Midbrain (tissue), 1 donor: ENCODE measurements at places on chromosomes 4 and X.

GRCh38 chrX:139112432-139112831 lies 400.9 kb upstream of the FGF13 start:
- no peak for DNase-seq

DNA sequence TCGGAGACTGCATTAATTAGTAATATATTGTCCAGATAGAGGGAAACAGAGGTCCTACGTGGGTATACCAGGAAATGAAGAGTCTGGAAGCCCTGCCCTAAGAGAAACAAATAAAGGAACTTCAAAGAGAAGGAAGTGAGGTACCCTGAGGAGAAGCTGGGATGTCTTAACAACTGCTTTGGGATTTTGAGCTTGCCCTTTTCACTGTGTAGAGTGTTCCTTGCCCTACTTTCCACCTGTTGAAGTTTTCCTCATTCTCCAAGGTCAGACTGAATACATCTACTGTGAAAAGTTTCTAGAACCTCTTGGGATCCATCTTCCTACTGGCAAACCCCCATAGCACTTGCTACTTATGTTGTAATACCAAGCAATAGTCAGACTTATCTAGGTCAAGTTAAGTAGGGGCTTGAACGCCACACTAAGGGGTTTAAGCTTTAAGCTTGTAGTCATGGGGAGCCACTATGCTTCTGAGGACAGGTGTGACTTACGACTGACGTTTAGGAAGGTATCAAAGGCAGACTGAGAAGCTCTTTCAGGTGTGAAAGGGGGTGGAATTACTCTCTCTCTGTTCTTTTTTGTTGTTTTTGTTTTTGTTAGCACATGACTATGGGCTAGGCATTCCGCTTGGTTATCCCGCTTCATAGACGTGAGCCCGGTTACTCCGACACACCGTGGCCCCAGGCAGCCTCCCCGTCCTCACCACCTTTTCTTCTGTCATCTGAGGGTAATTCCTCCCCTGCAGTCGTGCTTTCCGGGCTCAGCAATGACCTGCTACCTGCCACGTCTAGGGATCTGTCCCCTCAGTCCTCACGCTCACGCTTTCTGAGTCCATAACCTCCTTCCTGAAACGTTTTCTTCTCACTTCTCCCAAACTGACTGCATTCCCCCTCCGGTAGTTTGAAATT lies 959 bp upstream of the REST start:
- DNase-seq = no peak

DNA sequence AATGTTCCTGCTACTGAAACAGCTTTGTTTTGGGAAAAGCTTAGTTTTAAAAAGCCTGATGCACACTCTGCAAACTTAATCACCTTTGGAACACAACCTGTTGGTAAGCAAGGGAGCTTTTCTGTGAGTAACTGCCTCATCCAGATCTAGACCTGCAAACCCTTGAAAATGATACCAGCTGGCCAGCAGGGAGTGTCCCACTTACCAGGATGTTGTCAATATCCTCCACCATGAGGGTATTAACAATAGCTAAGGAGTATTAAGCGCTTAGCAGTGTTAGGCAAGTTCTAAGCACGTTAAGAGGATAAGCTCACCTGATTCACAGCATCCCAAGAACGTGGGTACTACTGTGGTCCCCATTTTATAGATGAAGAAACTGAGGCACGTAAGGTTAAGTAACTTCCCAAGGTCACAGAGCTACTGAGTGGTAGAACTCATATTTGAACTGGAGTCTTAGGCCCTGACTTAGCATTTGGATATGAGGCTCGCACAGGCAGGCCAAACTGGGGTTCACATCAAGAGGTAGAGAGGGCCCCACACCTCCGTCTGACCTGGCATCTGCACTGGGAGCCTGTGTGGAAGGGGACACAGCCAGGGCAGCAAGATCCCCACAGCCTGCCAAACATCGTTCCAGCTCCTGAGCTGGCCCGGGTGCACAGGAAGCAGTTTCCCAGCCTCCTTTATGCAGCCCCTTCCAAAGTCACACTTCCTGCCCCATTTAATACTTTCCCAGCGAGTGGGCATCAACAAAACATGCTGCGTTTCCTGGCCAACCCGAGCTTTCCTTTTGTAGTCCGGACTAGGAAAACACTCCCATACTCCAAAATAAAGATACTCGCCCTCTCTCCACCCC lies 32.7 kb downstream of the IRF2 start:
- peak; percentile 42 for DNase-seq

DNA sequence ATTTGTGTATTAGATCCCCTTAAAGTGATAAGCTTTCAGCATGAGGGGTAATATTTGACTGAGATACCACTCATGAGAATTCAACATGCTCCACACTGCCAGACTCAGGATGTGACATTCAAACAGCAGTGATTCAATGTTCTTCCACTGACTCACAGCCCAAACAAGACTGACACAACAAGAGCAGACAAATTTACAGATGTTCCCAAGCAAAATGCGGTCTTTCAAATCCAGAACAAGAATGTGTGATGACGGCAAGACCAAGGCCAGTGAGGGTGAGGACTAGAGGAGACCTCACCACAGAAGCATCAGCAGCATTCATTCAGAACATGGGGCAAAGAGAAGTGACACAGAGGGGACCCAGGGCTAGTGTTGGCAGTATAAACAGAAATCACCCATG lies 99.3 kb upstream of the GRIA3 start:
- no peak for DNase-seq

- DNase-seq = no peak
Measured at GRCh38 chr4:8533274-8533865, 46.8 kb upstream of the GPR78 start.

DNA sequence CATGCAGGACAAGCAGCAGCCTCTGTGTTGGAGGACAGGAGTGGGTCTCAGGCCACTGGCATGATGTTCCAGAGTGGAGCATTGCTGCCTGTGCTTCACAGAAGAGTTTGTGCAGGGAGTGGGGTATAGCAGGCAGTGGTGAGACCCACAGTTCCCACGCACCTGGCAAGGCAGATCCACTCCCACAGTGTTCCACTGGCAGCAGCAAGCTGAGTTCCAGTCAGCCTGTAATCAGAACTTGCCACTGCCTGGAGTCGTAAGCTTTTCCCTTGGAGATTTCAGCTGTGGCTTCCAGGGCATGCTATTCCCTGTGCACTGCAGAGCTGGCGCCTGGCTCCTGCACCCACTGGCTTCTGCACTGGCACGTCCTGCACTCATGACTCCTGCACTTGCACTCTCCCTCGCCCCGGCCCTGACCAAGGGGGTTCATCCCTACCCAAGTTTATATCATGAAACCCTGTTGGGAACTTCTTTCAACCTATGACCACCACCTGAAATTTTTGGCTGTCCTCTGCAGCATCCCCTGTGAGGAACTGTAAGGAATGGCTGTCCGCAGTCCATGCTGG lies 1144.3 kb downstream of the RAPGEF2 start:
- DNase-seq = no peak

GRCh38 chr4:182258441-182259000 lies 15.3 kb downstream of the TENM3 start:
- no peak for DNase-seq

DNA sequence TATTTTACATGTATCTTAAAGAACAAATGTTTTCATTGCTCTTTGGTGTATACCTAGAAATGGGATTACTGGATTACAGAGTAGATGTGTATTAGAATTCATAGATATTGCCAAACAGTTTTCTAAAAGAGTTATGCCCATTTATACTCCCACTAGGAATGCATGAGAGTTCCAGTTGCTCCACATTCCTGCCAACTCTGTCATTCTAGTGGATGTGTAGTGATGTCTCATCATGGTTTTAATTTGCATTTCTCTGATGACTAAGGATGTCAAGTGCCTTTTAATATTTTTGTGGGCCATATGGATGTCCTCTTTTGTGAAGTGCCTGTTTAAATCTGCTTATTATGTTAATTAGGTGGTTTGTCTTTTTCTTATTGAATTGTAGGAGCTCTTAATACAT lies 65.6 kb upstream of the BMP2K start:
- DNase-seq = no peak

- no peak for DNase-seq
Measured at GRCh38 chrX:8981723-8982122, 52.2 kb downstream of the FAM9B start.

DNA sequence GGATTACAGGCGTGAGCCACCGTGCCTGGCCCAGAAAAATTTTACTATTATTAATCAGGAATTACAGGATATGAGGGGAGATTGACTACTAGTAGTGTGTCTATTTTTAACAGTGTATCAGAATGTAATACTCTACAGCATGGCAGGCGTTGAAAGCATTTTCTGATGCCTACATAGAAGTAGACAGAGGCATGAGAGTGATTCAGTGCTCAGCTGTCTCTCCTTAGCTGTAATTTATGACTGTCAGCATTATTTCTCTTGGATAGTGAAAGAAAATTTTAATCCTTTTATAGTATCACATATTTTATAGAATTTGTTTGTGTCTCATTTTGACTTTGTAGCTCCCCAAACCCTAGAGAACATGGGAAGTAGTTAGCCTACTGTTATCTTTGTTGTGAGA lies 20.7 kb downstream of the ARHGAP24 start:
- no peak for DNase-seq

- DNase-seq = no peak
Measured at GRCh38 chr4:108425988-108426387, 194.4 kb upstream of the RPL34 start.

DNA sequence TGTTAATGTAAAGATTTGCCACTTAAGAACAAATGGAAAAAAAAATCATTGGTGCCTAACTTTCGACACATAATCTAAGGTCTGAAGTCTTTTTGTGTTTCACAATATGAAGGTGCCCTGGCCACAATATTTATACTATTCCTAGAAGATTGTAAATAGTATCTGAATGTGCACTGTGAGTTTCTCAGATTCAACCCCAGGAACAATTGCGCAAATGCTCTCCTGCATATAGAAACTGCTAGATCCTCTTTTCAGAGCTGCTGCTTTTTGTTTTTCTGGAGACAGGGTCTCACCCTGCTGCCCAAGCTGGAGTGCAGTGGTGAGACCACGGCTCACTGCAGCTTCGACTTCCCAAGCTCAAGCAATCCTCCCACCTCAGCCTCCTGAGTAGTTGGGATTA lies 480.1 kb upstream of the FTHL17 start:
- no peak for DNase-seq

DNA sequence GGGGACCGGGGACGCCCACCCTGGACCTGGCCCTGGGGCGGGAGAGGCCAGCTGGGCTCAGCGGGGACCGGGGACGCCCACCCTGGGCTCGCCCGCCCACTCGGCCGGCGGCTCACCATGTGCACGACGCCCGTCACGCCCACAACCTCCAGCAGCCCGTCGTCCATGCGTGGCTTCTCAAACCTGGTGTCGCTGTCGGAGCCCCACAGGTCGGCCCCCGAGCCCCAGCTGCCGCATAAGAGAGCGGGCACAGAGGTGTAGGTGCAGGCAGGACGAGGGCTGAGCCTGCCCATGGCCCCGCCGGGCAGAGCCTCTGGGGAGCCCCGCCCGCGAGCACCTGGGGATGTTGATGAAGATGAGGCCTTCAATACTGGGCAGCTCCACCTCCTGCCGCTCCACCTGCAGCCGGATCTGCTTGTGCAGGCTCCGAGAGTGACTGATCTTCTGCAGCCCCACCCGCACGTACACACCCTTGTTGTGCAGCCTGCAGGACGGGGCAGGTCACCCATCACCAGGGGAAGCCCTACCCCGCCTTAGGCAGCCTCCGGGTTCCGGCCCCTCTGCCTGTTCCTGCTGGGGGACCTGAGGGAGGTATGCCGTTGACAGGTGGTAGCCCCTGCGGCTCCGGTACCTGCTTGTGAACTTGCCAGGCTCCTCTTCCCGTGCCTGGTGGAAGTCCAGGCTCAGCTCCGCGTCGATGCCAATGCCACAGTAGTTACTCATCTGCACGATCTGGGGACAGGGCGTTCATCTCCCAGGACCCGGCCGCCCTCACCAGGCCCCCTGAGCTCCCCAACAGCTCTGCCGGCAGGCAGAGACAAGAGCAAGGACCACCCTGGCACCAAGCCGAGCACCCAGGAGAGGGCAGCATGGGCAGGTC lies 11.8 kb downstream of the DGKQ start:
- DNase-seq = no peak

DNA sequence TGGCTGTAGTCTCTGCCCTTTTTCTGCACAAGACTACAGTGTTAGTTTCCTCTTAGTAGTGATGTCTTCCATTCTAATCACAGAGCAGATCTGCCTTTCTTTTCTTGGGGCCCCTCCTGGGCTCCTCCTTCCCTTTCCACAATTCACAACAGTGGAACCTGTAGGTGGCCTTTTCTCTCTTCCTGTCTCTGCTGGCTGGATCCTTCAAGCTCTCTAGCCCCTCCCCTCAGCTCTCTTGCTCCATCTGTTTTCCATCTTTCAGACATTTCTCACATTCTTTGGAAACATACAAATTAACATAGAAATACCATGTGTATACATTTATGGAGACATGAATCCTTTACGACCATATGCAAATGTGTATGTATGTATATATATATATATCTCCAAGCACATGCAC lies 304 bp upstream of the SPIN2A start:
- no peak for DNase-seq

GRCh38 chrX:110420771-110421499 lies 62.3 kb downstream of the RTL9 start:
- peak; percentile 62 for DNase-seq

GRCh38 chrX:132331532-132331931 lies 112.3 kb upstream of the RAP2C start:
- DNase-seq = no peak

DNA sequence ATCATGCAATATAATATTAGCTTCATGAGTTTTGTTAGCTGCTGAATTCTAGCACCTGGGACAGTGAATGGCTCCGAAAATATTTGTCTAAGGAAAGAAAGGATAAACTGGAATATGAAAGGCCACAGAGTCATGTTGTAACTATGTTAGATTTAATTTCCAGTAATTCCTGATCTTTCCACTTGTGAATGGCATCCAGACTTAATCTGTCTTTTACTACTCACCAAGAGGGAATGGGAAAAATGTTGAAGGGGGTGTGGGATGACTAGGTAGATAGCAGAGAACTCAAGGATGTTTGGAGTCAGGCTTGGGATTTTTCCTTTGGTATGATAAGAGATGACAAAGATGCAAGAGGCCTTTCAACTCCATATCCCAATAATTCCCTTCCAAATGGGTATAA lies 9.4 kb downstream of the ADH6 start:
- no peak for DNase-seq

DNA sequence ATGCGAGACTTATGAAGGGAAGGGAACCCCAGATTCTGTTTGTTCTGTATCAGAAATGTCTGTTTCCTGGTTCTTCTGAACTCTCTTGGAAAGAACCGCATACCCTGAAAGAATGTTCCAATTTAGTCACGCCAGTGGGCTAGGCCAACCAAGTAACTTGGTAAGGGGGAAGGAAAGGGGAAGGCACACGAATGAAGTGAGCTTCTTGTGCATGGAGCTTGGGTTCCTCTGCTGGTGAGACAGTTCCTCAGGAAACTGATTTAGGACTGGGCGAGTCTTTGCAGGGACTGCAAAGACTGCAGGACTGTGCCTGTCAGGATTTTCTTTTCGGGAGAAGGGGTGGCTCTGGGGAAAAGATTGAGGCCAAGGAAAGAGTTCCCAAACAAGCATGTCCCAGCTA lies 35.6 kb downstream of the FRMPD3 start:
- no peak for DNase-seq

DNA sequence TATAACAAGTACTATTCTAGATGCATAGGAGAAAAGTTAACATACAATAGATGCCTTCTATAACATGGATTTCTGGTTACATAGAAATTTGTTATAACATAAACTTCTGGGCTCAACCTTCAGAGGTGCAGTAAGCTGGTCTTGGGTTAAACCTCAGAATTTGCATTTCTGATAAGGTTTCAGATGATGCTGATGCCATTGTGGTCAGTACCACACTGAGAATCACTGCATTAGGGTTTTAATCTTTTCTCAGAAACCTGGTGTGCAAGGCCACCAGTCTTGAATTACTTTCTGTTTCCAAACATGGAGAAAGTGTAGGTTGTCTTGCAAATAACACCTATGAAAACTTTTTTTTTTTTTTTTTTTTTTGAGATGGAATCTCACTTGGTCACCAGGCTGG lies 146.2 kb downstream of the SPOCK3 start:
- no peak for DNase-seq
